Stimulated activated CD4-positive, alpha-beta T cell treated with anti-CD3 and anti-CD28 coated beads, Interleukin-12 subunit alpha, Interleukin-12 subunit beta, amount 100 ng/mL, for 48 hours (primary cell): ENCODE measurements at places on chromosomes 16 and 17.

DNA sequence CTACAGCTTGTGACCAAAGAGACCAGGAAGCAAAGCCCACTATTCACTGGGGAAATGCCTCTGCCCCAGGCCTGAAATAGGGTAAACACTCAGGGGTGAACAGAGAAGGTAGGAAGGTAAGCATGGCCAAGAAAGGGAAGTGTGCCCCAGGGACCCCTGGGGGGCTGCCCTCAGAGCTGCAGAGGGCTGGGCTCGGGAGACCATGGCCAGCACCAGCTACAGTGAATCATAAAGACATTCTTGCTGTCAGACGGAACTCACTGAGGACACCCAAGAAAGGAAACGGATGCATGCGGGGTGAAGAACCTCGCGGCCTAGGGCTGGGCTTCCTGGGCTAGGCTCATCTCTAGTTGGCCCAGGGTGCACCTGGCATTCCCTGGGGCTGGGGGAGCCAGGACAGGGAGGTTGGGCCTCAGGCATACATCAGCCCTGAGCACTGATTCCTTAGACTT, 9.6 kb downstream of the HIC1 start:
- no peak for DNase-seq

DNA sequence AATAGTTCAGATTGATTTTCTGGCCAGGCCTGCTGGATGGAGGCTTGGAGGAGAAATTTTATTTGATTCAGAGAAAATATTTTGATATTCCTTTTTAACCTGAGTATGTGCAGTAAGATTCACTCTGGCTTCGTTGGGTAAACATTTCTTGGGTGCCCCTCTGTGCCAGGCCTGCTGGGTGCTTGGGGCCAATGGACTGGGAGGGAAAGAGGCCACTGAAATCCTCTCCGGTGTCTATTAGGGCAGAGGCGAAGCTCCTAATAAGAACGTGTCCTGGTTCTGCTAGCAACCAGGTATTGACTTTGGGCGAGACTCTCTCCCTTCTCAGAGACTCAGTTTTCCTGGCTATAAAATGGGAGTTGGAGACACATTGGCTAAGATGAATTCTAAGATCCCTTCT, 122.5 kb downstream of the CYLD start:
- DNase-seq = no peak

DNA sequence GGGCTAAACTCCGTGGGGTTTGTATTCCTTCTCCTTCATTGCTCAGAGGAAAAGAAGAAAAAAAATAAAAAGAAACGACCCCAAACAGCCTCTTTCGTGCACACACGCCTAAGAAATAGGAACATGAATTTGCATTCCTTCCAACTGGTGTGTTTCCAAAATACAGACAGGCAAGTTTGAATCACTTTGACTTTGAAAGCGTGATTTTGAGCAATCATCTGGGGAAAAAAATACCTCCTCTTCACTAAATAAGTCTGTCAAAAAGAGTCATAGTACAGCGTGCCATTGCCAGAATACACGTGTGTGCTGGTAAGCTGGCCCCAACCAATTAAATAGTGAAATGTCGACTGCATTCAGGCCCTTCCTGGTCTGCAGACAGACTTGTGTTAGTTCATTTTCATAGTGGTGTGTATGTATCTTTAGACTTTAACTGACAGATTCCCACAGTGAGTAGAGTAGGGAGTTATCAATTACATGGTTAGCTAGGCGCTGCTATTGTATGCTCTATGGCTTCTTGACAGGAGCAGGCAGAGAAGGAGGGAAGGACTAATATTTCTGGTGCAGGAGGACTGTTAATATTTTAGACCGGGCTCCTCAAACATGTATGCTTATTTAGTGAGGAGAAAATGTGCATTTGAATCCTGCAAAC, 618.3 kb downstream of the MAF start:
- DNase-seq = no peak

- no peak for DNase-seq
These were observed 20.8 kb downstream of the SRP68 start for GRCh38 chr17:76051561-76051960.
